ENCODE measurements at places on chromosomes 6 and 20. TPM values are rescaled to one million over a fixed set of nuclear protein-coding genes. Genes with fewer than 3 reads are reported as not detected.
A peak's percentile ranks its signal among the peaks of the same experiment; 100 is the strongest.

OLIG3 gene
- total RNA-seq, result 0.05 TPM

DNA sequence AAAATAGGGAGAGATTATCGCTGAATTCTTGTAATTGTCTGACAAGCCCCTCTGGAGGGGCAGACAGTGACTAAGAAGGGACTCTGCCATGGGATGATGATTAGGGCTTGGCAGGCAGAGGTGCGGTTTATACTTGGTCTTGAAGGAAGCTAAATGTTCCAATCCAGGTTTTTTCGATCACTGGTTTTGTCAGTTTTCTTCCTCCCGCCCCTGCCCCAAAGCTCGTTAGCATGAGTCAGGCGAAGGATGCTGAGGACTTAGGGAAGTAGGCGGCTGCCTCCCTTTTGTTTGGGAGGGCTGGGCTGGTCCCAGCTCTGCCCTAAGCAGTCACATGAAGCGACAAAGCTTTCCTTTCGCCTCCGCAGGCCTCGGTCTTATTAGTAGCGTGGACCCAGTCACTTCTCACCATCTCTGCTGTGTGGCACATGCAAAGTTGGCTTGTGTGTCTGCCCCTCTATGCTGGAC lies 314.2 kb downstream of the CDC5L start:
- no peaks in the 10 kb centered on the region for H3K4me1 ChIP-seq
- no peak overlapping the region for H3K4me3 ChIP-seq
- no peaks in the 10 kb centered on the region for H3K36me3 ChIP-seq

GRCh38 chr6:117624869-117625481 lies 22.7 kb upstream of the GOPC start:
- no peak for DNase-seq
- no peak overlapping the region for H3K27ac ChIP-seq
- H3K4me1 ChIP-seq, result no peaks in the 10 kb centered on the region
- H3K36me3 ChIP-seq, result no peaks in the 10 kb centered on the region
- H3K4me3 ChIP-seq, result no peak overlapping the region

DNA sequence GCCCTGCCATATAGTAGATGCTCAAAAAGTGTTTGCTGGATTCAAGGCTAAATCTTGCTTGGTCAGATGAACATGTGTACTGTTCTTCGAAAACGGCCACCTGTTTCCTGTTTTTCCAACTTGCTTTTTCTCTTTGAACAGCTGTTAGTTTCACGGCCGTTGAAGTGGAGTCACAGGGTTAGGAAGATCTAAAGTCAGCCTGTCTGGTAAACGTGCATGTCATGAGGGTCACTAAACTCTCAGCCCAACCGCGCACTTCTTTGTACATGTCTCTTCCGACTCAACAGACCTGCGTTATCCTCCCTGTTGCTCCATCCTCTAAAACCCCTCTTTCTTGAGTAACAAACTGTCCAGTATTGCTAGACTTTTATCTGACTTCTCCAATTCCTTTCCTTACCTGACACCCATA lies 93.2 kb upstream of the MAN1A1 start:
- peaks cover 27% of the 10 kb centered on the region for H3K4me1 ChIP-seq
- peak overlapping the region; percentile 76 for H3K27ac ChIP-seq
- no peaks in the 10 kb centered on the region for H3K27me3 ChIP-seq
- H3K36me3 ChIP-seq, result no peaks in the 10 kb centered on the region
- peak; percentile 37 for DNase-seq
- H3K4me3 ChIP-seq, result no peak overlapping the region

DNA sequence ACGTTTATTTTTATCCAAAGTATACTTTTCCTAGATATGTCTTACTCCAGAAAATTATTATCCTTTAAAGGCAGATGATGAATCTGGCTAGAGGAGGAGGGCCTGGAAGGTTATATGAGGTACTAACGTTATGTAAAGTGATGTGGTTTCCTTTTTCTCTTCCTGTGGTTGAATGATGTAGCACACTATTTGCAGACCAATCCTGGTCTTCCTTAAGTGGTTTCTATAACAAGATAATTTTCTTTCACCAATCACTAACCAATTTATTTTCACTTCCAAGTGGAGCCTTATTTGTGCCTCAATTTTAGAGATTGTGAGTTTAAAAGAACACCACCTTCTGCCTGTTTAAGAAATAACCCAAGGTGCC lies 154.6 kb upstream of the SOX4 start:
- H3K27me3 ChIP-seq, result no peaks in the 10 kb centered on the region
- H3K4me1 ChIP-seq, result peaks cover 6% of the 10 kb centered on the region
- H3K36me3 ChIP-seq, result no peaks in the 10 kb centered on the region
- H3K27ac ChIP-seq, result no peak overlapping the region

Measured in thymus (tissue), 14 donors.